Natural killer cell treated with Interleukin-12 subunit alpha and Interleukin-12 subunit beta and Interleukin-15 and Interleukin-18, amount 100 ng/mL, for 72 hours (primary cell): ENCODE measurements at places on chromosomes 11 and 22. TPM values are rescaled to one million over a fixed set of nuclear protein-coding genes. Genes with fewer than 3 reads are reported as not detected.

OR8A1 gene
- total RNA-seq = not detected

- DNase-seq = no peak
Measured at GRCh38 chr11:9825315-9825714, 161.4 kb downstream of the SWAP70 start.

FXYD6 gene
- not detected for total RNA-seq

CHRDL2 gene
- not detected for total RNA-seq

DNA sequence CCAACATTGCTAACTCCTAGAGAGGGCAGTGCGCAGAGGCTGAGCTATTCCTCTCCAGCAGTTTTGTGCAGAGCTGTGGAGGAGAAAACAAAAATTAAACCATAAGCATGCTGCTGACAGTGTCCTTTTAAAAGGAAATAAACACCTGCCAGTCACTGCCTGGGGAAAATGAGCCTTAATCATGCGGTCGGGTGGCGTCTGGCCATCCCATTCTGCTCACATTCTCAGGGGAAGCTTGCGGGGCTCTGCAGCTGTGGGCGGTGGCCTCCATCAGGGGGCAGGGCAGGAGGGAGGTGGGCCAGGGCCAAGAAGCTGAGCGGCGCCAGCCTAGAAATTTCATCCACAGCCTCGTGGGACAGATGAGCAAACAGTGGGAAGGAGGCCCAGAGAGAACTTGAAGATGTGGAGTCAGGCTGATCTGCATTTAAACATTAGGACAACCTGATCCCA, 71.0 kb upstream of the TP53I11 start:
- no peak for DNase-seq
